ENCODE measurements at places on chromosomes 5 and 9.

- peaks cover 49% of the 10 kb centered on the region for H3K4me1 ChIP-seq
- peaks cover 25% of the 10 kb centered on the region for H3K36me3 ChIP-seq
- H3K4me3 ChIP-seq, result no peak overlapping the region
- no peak for DNase-seq
- H3K27me3 ChIP-seq, result no peaks in the 10 kb centered on the region
- H3K27ac ChIP-seq, result no peak overlapping the region
Measured at GRCh38 chr5:42985129-42986037, 54.7 kb downstream of the ANXA2R start.

DNA sequence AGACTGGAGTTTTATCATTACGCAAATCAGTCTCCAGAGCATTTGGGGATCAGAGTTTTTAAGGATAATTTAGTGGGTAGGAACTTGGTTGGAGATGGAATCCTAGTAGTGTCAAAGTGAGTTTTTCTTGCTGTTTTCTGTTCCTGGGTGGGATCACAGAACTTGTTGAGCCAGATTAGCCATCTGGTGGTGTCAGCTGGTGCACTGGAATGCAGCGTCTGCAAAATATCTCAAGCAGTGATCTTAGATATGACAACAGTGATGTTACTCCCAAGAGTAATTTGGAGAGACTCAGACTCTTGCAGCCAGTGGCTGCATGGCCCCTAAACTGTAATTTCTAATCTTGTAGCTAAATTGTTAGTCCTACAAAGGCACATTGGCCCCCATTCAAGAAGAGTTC lies 1257.8 kb downstream of the MAT2B start:
- H3K4me1 ChIP-seq, result no peaks in the 10 kb centered on the region
- DNase-seq, result no peak
- no peak overlapping the region for H3K27ac ChIP-seq
- no peak overlapping the region for H3K4me3 ChIP-seq
- H3K27me3 ChIP-seq, result no peaks in the 10 kb centered on the region

- no peaks in the 10 kb centered on the region for H3K27me3 ChIP-seq
- no peaks in the 10 kb centered on the region for H3K36me3 ChIP-seq
- DNase-seq, result no peak
- no peak overlapping the region for H3K27ac ChIP-seq
- no peak overlapping the region for H3K4me3 ChIP-seq
Measured at GRCh38 chr5:145637396-145637795, 197.7 kb downstream of the PRELID2 start.

- H3K27me3 ChIP-seq, result no peaks in the 10 kb centered on the region
- H3K4me1 ChIP-seq, result no peaks in the 10 kb centered on the region
- DNase-seq, result no peak
- H3K27ac ChIP-seq, result no peak overlapping the region
- H3K4me3 ChIP-seq, result no peak overlapping the region
- H3K36me3 ChIP-seq, result no peaks in the 10 kb centered on the region
Measured at GRCh38 chr5:13470263-13470662, 474.2 kb downstream of the DNAH5 start.

DNA sequence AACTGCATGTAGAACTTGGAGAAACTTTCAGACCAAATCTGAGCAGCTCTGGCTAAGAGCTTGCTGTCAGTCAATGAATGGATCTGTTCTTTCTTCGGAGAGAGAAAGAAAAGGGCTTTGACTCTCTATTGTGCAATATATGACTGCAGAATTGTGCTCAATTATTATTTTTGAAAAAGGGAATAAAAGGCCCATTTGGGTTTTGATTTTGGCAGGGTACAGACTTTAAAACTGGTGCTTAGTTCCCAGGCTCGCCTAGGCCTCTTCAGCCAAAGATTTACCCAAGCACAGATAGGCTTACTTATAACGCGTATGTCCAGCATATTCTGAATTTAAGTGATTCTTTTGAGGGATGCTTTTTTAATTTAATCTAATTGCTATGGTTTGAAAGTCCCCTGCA lies 59.3 kb downstream of the RETREG1 start:
- H3K4me1 ChIP-seq, result peaks cover 35% of the 10 kb centered on the region
- no peak overlapping the region for H3K27ac ChIP-seq
- no peak overlapping the region for H3K4me3 ChIP-seq

GRCh38 chr5:815449-815848 lies 30.9 kb upstream of the ZDHHC11B start:
- H3K36me3 ChIP-seq, result no peaks in the 10 kb centered on the region
- peaks cover 4% of the 10 kb centered on the region for H3K27me3 ChIP-seq
- no peak for DNase-seq
- no peak overlapping the region for H3K4me3 ChIP-seq
- no peaks in the 10 kb centered on the region for H3K4me1 ChIP-seq

GRCh38 chr9:14029806-14030374 lies 284.1 kb downstream of the NFIB start:
- no peak overlapping the region for H3K4me3 ChIP-seq

GRCh38 chr9:135997090-135998015 lies 36.2 kb upstream of the UBAC1 start:
- DNase-seq, result no peak
- no peaks in the 10 kb centered on the region for H3K27me3 ChIP-seq
- H3K27ac ChIP-seq, result no peak overlapping the region
- no peaks in the 10 kb centered on the region for H3K36me3 ChIP-seq
- H3K4me1 ChIP-seq, result peaks cover 6% of the 10 kb centered on the region

Measured in activated CD8-positive, alpha-beta T cell treated with anti-CD3 and anti-CD28 coated beads for 36 hours (primary cell).